Globus pallidus (tissue), 1 donor: ENCODE measurements at places on chromosomes 3 and 15.
A peak's percentile ranks its signal among the peaks of the same experiment; 100 is the strongest.

GRCh38 chr3:42149975-42150374 lies 58.8 kb downstream of the TRAK1 start:
- peak; percentile 27 for DNase-seq

DNA sequence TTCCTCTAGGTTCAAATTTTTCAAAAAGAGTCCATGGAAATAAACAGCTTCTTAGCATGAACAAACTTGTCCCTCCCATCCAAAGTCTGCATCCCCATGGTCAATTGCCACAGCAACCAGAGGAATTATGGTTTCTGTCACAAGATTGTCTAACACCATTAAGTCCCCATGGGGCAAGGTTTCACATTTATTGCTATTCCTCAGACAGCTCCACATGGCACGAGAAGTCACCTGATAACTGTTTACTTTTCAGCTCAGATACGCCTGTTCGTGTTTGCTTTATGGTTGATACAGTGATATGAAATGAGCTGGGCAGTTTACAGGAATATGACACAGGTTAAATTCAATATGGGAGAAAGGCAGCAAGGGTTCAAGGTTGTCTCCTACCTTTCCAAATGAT lies 37.9 kb upstream of the MUC13 start:
- no peak for DNase-seq

DNA sequence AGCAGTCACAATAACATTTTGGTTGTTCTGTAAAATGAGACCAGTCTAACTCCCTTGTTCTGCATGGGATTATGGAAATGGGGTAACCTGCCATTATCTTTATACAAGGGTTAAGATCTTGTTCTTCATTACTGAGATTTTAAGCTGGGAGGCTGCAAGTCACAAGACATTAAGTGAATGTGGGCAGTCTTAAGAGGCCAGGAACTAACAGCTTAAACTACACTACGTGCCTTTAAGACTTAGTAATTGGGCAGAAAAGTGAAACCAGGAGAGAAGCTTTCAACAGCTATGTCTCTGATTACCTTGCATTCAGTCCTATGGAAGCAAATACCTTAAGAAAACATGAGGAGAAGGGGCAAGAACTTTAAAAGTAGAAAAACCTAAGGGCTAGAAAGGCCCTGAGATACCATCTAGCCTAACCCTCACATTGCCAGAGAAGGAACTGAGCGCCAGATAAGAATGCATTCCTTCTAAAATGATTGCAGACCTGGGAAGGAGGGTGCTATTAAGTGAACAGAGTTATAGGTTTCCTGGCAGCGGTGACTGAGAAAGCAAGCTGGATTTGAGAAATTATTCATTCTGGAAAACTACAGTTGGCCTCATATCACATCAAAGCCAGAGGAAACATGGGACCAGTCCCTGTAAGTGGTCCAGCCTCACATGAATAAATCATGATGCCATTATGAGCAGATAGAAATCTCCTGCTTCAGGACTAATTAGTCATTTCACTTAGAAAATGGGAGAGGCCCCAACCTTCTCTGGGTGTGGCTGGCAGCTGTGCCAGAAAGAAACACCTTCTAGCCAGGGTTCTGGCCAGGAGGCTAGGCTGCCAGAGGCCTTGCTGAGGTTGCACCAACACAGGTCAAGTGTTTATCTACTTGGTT lies 32.9 kb downstream of the DAPK2 start:
- DNase-seq = no peak

DNA sequence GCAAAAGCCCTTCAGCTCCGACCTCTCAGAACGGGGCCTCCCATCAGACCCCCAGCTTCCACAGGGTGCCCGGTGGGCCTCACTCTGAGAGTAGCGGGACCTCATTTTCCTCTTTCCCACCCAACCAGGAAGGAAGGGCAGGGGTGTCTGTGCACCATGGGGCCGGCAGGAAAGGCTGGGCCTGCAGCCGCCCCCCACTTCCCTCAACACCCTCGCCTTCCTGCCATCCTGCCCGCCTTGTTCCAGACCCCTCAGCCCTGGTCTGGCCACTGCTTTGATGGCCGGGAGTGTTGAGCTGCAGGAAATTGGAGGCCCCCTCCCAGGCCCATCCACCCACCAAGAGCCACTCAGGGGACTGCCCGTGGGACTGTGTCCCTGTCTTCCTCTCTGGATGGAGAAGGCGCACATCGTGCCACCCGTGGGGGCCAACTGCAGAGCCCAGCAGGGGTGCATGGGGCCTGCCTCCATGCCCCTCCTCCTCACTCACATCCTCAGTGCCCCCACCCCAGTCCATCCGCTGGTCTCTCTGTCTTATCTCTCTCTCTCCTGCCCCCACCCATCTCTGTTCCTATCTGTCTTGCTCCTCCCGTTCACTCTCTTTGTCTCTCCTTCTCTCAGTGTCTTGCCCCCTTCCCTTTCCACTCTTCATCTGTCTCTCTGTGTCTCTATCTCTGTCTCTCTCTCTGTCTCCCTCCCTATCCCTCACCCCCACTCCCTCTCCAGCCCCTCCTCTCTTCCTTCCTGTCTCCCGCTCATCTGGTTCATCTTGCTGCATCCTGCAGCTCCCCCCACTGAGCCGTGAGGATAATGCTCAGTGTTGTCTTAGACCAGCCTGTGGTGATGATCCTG lies 1.8 kb upstream of the PLXND1 start:
- DNase-seq = peak; percentile 64

DNA sequence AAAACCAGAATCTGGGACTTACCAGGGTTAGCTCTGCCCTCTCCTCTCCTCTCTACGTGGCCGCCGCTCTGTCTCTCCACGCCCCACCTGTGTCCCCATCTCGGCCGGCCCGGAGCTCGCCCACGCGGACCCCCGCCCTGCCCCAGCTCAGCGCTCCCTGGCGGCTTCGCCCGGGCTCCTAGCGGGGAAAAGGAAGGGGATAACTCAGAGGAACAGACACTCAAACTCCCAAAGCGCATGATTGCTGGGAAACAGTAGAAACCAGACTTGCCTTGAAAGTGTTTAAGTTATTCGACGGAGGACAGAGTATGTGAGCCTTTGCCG lies 5.4 kb downstream of the ISL2 start:
- DNase-seq = no peak

DNA sequence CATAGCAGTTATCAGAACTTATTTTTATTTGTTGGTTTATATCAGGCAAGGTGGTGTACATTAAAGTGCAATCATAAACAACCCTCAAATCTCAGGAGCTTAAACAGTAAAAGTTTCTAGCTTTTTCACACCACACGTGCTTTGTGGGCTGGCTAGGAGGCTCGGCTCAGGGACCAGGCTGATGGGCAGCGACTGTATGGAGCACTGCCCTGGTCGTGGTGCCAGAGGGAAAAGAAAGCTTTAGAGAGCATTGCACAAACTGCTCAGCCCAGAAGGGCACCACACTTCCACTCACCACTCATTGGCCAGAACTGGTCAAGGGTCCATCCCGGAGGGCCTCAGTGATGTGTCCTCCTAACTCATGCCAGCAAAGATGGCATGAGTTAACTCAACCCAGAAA lies 123.2 kb downstream of the AQP9 start:
- DNase-seq = no peak

- peak; percentile 17 for DNase-seq
Measured at GRCh38 chr3:186746008-186746407, 28.8 kb downstream of the KNG1 start.

DNA sequence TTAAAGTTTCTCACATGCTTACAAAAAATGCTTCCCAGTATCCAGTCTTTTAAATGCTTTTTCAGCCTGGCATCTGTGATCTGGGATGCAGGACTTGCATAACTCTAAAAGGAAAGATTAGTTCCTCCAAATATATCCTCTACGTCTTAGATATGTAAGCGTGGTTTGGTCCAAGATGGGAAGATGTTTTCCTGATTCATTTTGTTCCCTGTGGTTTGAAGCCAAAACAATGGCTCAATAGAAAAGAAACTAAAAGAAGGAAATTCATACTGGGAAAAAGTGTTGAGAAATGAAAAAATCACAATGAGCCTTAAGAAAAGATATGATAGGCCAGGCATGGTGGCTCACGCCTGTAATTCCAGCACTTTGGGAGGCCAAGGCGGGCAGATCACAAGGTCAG lies 1002.8 kb downstream of the NAALADL2 start:
- DNase-seq = no peak

DNA sequence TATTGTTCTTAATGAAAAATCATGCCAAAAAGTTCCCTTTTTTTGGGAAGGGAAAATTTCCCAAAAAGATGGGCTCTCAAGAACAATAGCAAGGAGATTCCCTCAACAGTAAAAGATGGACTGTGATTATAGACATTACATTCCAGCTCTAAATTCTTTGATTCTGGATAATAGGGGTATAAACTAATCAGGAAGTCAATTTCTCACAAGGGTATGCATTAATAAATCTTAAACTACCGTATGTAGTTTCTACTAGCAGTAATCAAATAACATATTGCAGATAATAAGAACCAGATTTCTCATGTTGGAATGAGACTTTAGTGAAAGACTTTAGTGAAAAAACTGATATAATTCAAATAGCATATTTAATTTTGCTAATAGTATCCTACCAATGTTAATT lies 144.8 kb upstream of the PTPRG start:
- DNase-seq = no peak

GRCh38 chr3:10363935-10364334 lies 43.0 kb upstream of the SEC13 start:
- no peak for DNase-seq

DNA sequence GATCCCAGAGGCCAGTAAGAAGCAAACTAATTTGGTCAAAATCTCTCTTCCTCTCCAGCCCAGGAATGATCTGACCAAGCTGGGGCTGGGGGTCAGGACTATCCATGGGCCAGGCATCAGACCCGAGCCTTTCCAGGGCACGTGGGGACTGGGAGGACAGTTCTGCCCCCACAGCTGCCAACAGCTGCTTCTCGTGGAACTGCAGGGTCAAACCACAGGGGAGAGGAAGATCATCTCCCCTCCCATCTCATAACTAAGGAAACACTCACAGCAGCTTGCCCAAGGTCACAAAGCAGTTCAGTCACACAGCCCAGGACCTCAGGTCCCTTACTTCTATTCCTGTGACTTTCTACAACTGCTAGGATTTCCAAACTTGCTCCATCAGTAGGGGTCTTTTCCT lies 47.1 kb downstream of the DAPK2 start:
- DNase-seq = no peak

DNA sequence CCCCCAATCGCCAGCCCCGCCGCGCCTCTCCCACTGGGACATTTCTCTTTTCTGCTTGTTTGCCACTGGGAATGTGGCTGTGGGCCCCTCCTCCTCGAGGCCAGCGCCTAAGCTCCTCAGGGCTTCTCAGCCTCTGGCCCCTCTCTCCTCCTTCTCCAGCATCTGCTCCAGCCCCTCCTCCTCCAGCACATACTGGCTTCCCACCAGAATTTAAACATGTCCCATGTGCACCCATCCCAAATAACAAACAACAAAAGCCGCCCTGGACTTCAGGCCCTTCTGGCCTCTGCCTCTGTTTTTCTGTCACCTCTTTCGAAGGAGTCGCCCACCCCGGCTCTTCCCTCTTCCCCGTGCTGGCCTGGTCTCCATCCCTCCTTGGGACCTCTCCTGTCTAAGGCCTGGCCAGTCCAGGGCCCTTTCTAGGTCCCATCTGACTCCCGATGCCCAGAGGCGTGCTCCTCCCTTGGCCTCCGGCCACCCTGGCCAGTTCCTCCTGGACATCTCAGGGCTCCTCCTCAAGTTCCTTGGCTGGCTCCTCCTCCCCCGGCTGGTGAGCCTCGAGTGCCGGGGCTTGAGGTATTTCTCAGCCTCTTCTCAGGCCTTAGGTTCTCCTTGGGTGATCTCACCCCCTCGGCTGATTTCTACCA lies 94.6 kb upstream of the SLC6A6 start:
- DNase-seq = no peak

DNA sequence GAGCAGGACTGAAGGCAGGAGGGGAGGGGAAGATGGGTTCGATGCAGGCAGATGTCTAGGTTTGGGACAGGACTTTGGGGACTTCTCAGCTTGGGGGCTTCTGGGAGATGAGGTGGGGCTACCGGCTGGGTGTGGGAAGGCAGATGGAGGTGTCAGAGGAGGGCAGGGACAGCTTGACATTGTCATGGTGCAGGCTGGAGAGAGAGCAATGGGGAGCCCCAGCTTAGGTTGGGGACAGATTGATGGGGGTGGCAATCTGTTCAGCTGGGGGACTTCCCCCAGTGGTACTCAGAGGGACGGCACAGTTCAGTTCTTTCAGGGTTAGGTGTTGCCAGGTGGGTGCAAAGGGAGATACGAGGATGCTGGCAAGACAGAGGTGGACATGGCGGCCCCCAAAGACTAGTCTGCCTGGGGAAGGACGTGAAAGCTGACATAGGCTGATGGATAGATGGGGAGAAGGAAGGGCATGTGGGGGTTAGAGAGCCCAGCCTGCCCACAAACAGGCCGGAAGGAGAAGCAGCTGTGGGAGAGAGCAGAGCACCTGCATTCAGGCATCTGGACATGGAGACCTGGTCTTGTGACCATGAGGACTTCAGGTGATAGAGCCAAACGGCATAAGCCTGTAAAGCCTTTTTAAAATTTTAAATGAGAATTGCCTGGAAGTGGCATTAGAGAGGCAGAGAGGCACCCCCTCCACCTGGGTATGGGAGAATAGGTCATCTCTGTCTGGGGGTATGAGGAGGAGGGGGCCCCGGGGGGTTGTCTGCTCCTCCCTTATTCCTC lies 21.1 kb downstream of the ACAA1 start:
- DNase-seq = no peak

DNA sequence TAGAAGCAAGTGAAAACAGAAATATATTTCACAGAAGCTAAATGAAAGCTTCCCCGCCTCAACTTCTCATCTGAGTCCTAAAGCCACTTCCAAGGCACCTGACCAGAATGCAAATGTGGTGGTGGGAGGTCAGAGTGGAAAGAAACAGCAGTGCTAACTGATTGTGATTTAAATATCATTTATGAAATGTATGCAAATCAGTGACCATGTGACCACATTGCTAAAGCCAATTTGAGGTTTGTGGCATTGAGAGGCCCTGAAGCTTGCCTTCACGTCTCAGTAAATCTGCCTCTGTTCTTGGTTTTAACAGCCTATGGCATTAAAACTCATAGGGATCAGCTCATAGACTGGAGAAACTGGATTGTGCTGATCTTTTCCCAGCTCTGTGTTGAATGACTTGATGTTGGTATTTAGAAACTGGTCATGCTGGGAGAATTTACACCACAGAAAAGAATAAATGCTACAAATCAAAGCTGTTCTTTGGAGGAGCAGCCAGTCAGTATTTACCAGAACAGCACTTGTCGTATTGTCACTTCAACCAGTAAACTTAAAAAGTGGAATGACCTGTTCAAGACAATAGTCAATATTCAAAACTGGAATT lies 481.4 kb upstream of the ALCAM start:
- DNase-seq = no peak
